Fibroblast of upper back skin (primary cell): ENCODE measurements at places on chromosomes 13 and 19.

DNA sequence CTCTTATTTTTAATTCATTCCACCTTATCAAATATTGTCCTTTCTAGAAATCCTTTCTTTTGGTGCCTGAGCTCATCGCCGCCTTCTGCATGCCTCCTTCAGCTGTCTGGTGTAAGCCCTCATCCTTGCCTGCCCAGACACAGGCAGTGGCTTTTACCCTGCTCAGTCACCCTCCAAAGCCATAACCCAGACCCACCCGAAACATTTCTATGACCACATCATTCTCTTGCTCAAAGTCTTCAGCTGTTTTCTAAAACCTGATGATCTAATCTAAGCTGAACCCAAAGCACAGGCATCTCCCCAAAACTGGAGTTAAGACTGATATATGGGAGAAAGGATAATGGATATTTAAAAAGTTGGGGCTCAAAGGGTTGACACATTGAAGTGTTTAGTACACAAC, 753.7 kb upstream of the SGCG start:
- DNase-seq: no peak

DNA sequence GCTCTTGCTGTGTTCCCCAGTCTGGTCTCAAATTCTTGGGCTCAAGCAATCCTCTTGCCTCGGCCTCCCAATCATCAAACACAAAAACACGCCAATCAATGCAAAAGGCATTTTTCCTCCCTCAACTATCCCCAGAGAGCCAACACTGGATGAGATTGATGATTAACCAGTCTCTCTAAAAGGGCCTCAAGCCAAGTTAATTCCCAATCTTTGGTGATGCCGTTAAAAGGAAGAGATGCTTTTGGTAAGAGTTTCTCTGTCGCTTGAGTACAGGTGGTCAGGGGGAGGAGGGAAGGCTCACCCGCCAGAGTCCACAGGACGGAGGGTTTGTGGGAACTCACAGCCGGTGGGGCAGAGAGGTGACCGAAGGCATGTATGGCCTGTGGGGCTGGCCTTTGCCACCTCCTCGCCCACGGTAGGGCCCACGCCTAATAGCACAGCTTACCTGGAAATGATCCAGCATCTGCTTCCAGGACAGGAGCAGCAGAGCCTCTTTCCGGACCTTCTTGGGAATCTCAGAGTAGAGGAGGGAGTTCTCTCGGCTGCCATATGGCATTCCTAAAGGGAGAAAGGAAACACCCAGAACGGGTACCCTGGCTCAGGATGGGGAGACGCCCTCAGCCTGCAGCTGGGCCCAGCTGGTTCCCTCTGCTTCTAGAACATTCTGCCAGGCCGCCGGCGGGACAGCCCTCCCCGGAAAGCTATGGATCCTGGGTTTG, 18.1 kb downstream of the DPP9 start:
- DNase-seq: no peak

DNA sequence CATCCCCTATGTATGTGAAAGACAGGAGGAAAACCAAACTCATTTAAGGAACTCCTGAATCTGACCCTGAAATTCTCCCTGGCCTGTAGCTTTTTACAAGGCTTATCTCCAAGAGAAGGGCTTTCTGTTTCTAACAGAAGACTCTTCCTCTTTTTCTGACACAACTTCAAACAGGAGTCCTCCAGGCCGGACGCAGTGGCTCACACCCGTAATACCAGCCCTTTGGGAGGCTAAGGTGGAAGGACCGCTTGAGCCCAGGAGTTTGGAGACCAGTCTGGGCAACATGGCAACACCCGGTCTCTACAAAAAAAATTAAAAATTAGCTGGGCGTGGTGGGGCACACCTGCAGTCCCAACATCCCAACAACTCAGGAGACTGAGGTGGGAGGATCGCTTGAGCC, 41.9 kb downstream of the CARS2 start:
- DNase-seq: no peak

DNA sequence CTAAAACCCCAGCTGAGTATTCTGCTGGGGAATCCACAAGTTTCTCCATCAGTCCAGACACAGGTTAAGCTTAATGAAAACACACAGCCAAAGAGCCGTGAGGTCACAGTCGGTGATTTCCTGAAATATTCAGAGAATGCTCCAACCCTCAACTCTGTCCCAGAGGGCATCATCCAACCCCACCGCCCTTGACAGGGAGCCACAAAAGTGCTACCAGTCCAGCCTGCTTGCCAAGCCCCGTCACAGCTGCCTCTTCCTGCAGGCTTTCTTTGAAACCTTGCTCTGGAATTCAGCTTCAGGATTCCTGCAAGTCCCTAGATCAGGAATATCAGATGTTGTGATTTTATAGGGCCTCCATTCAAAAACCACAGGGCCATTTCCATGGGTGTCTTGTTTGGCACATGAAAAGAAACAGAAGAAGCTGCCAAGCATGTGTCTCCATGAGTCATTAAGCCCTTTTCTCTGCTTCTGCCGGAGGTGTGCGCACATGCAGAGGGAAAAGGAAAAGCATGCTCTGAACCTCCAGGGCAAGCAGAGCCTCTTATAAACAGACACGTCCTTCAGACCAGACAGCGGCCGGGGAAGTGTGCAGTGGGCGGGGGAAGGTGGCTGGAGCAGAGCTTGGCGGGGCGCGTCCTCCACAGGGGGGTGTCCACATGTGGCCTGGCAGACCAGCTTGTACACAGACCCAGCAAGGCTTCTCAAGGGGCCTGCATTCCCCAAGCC, 164.7 kb downstream of the KATNAL1 start:
- peak; percentile 99 for DNase-seq

DNA sequence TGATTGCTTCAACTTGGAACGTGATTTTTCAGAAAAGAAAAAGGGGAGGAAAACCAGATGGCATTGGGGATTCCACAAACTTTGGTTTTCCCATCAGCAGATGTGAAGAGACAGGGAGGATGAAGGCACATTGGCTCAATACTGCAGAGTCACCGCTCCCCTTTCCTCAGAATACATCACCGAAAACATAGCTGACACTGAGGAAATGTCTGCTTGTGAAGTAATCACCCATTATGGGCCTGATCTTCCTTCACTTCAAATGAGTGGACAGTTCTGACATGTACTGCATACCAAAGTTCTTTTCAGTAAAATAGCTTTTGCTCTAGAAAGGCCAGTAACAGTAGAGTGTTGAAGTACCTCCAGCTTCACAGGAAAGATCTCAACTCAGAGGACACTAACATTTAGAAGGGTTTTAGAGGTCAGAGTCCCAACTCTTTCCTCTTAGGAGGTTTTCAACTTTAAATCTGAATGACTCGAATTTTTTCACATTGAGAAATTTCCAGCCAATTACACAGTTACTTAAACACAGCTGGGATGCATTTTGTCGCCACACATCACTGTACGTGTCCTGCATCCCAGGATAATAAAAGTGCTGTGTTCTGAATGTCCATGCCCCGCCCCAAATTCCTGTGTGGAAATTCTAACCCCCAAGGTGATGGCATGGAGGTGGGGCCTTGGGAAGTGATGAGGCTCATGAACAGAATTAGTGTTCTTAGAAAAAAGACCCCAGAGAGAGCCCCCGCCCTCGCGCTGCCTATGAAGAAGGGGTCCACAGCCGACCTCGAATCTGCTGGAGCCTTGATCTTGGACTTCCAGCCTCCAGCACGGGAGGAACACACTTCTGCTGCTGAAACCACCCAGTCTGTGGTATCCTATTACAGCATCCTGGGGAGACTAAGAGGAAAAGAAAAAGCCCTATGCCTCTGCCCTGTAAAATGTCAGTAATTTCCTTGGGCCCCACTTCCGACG, 77.7 kb downstream of the COL4A1 start:
- peak; percentile 46 for DNase-seq

- DNase-seq: no peak
Observed at GRCh38 chr13:48346583-48346982, 43.0 kb downstream of the RB1 start.

- DNase-seq: no peak
Observed at GRCh38 chr13:57425531-57425930, 206.0 kb upstream of the PCDH17 start.

DNA sequence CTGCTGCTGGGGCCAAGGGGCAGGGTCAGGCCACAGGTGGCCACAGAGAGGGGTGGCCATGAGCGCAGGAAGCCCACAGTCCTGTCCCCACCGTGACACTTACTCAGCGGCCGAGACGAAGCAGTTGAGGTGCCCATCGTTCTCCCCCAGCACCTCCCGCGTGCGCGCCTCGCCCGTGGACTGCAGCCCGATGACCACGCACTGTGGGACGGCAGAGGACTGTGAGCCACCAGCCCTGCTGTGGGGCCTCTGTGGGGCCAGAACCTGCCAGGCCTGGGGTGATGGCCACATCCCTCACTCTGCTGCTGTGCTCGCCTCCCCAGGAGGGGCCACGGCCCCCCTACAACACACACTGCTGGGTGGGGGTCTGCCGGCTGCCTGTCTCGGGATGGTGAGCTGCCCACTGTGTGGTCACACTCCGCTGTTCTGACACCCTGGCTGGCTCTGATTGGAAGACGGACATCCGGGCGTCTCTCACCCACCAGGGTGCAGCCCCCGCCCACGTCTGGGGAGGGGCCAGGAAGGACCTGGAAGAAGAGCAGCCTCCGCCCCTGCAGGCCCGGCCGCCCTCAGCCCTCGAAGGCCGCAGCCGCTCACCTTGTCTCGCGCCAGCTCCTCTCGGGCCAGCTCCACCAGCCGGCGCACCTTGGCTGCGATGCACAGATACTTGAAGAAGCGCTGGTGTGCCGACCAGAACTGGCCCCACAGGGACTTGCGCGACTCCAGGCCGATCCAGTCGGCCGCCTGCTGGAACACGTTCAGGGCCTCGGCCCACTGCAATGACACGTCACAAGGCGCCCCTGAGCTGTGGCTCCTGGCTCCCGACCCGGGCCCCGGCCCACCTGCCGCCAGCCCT, 13.2 kb downstream of the GPX4 start:
- no peak for DNase-seq

DNA sequence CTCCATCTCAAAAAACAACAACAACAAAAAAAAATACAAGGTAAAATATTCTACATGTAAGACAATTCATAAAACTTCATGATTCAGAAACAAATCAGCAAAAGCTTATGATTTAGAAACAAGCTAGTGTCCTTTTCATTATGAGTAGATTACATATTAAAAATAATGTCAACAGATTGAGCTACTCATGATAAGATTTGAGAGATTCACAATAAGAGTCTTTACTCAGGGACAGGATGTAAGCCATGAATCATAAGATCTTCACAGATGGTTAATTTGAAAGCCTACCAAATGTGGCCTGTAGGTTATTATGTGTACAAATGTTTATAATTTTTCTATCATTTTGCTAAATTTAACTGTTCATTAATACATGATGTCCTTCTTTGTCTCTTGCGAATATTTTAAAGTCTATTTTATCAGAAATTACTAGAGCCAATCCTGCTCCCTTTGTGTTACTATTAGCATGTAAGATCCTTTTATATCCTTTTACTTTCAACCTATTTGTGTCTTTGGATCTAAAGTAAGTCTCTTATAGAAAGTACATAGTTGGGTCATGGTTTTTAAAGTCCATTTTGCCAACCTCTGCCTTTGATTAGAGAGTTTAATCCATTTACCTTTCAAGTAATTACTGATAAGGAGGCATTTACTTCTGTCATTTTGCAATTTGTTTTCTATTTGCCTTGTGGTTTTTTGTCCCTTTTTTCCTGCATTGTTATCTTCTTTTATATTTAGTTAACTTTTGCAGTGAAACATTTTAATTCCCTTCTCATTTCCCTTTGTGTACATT, 68.3 kb upstream of the RXFP2 start:
- no peak for DNase-seq

DNA sequence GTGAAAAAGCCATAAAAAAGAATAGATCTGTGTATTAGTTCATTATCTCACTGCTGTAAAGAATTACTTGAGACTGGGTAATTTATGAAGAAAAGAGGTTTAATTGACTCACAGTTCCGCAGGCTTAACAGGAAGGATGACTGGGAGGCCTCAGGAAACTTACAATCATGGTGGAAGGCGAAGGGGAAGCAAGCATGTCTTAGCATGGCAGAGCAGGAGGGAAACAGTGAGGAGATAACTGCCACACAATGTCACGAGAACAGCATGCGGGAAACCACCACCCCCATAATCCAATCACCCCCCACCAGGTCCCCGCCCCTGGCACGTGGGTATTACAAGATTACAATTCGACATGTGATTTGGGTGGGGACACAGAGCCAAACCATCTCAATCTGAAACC, 39.1 kb upstream of the EEF1AKMT1 start:
- no peak for DNase-seq

GRCh38 chr13:77893066-77893465, 25.6 kb downstream of the EDNRB start:
- no peak for DNase-seq

DNA sequence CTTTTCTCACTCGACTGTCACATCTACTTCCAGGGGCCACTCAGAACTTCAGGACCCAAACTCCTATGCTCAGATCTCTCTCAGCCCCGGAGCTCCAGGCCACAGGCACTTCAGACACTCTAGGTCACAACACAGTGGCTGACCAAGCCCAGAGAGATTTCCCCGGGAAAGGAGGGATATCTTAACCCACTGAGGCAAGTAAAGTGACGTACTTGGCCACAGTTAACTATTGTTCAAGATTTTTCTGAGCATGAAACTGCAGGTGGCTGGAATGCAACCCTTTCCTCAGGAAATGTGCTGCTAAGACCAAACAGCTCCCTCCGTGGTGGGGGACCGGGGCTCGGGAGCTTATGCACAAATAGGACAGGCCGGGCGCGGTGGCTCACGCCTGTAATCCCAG, 23.9 kb downstream of the OPA3 start:
- DNase-seq: no peak

GRCh38 chr19:30049846-30050667, 108.0 kb downstream of the URI1 start:
- DNase-seq: no peak

GRCh38 chr19:31723101-31723500, 373.9 kb upstream of the TSHZ3 start:
- peak; percentile 53 for DNase-seq

DNA sequence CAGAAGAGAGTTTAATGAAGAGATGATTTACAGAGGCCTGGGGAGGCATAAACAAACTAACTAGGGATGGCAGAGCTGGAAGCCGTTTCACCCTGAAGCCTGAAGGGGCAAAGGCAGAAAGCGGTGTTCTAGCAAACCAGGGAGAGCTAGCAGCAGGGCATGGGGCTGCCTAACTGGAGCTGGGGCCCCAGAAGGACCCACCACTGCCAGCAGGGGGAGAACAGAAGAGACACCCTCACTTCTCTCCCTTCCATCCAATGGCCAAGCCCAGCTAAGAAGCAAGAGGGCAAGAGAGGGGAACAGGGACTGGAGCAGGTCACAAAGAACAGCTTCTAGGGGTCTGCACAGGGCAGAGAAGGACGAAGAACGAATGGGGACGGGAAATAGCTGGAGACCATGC, 195.5 kb downstream of the KATNAL1 start:
- DNase-seq: no peak

- no peak for DNase-seq
Observed at GRCh38 chr19:10116085-10116865, 3.4 kb downstream of the EIF3G start.

- DNase-seq: no peak
Observed at GRCh38 chr19:51292971-51293370, 18.5 kb upstream of the IGLON5 start.

GRCh38 chr19:37593996-37594303, 642 bp downstream of the ZNF571 start:
- DNase-seq: no peak

DNA sequence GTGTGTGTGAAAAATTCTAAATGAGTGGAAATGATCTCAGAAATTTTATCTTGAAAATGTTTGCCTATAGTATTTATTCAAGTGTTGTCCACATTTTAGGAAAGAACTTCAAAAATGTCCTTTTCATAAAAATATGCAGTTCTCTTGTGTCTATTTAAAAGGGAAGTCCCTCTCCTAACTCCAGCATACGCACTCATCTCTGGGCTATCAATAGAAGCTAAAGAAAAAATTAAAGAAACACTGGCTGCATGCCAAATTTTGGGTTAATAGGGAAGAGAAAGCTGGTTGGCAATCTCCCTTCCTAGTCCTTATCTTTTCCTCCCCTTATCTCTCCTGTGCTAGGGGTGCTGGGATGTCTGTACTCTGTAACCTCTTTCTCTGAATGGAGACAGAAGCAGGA, 313.3 kb downstream of the ENOX1 start:
- no peak for DNase-seq
